ENCODE measurements at places on chromosomes 16 and 17.

GRCh38 chr16:89954462-89954861 lies 5.9 kb downstream of the DEF8 start:
- DNase-seq: no peak

DNA sequence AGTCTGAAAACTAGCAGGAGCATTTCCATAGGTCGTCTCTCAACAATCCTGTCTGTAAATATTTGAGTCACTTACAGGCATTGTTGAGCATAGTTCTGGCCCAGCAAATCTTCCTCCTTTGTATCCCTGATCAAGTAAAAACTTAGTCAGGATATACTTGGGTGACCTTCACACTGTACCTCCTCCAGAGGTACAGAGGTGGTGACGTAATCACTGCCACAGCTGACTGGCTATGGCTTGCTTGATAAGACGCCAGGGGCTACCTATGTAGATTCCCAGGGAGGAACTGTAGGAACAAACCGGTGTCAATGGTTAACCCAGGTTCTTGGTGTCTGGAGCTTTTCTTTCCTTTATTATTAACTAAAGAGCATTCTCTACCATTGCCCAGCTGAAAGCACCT lies at the start of gene KCNJ16:
KCNJ16 (plus strand) TSS at position 270 of the 400 bp plus-strand sequence. CDS start 56,863 bp downstream, outside the sequence.
- no peak for DNase-seq

DNA sequence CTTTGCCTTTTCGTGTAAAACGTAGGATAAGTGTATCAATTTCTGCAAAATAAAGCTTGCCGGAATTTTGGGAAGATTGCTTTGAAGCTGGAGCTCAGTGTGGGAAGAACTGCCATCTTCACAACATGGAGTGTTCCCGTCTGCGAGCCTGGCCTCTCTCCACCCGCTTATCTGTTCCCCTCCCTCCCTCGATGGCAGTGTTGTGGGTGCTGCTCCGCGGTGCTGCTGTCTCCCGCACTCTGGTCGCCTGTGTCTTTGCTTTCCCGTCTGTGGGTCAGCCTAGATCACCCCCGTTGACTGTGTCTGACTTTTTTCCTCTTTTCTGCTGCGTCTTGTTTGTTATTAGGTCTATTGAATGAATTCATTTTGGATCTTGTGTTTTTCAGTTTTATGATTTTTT lies 17.0 kb downstream of the ACSF3 start:
- DNase-seq: no peak

- no peak for DNase-seq
Observed at GRCh38 chr16:3879258-3879886, 1.1 kb downstream of the CREBBP start.

DNA sequence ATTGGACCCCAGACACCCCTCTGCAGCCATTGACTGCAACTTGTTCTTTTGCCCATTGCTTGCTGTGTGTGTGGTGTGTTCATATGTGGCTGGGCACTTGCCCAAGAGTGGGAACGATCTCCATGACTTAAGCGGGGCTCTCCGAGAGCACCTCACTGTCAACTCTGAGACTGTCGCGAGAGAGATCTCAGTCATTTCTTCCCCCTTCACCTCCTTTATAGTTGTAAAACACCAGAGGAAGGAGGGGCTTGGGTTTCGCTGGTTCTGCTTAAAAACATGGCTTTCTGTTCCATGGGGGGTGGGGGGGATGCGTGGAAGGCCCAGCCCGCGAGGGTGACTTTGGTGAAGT lies 7.4 kb downstream of the PHOSPHO1 start:
- no peak for DNase-seq
